ENCODE measurements at places on chromosomes 3 and 15.
A peak's percentile ranks its signal among the peaks of the same experiment; 100 is the strongest.

- DNase-seq: peak; percentile 58
Measured at GRCh38 chr15:101307897-101308603, 13.0 kb upstream of the SNRPA1 start.

GRCh38 chr15:69075440-69075839 lies 60.9 kb downstream of the NOX5 start:
- no peak for DNase-seq

- no peak for DNase-seq
Measured at GRCh38 chr15:70526974-70527325, 236.4 kb downstream of the UACA start.

DNA sequence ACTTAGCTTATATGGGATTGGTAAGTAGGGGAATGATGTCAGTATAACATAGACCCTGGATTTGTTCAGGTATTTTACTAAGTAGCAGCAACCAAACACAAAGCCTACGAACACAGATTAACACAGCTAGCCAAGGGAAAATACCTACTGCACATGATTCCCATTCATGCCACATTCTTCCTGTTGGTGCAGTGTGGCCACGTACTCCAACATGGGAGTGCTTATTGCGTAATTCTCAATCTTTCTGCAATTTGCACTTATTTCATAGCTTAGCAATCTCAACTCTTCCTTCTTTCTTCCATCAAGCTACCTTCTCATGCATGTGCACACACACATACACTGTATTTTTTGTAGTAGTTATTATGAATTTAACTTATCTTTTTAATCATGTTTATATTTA lies 186.8 kb downstream of the IL5RA start:
- DNase-seq: no peak

GRCh38 chr3:53084310-53085001 lies 38.6 kb upstream of the SFMBT1 start:
- no peak for DNase-seq

DNA sequence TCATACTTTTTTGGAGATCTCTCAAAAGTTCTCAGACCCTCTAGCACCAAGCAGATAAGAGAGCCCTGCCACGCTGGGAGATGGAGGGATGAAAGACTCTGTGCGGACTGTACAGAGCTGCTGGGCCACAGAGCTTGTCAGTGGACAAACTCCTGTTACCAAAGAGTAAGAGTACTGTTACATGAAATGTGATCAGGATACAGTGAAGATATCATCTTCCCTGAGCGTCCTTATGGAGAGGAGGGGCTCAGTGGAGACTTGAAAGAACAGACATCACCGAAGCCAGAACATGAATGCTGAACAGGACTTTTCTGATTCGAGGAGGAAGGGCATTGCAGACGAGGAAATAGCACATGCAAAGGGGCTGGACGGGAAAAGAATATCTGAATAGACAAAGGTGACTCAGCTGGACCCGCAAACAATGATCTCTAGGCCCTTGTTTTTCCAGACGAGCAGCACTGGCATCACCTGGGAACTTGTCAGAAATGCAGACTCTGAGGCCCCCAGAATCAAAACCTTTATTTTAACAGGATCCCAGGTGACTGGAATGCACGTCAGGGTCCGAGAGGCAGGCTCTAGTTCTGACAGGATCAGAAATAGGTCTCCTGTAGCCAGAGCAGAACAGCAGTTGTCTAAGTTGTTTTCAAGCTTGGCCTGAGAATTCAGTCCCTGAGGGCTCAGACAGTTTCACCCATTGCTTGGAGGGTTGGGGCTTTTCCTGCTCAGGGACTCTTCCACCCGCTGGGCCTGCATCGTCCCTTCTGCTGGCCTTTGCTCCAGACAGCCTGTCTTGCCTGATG lies 277.9 kb downstream of the RPLP1 start:
- no peak for DNase-seq

- DNase-seq: no peak
Measured at GRCh38 chr3:1609416-1609815, 489.2 kb upstream of the CNTN4 start.

DNA sequence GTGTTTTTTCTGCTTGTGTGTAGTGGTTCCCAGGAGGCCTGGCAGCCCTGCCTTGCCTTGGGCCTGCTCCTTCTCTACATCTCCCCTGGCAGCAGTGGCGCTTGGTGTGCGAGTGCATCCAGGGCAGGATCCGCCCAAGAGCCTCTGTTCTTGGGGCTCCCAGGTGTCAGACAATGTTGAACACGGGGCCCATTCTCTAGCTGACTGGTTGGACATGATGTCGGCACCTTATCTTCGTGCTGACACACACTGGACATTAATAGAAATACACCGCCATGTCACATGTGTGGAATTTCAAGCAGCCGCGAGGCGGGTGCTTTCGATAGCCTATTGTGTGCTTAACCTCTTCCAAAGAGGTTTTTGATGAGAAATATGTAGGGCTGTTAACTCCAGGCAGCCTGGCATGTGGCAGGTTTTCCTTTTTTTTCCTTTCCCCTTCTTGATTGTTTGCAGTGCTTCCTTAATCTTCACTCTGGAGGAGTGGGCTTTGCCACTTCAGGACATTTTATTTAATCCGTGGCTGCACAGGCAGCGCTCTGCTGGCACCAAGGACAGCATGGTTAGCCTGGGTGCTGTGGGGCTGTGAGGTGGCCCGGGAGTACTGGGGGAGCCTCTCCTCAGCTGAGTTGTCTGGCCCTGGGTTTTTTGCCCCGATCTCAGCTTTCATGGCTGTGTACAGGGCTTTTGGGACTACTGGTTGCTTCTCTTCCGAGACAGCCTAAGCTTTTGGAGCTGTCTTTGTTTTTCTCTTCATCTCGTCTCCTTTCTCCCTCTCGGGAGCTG lies 42.5 kb downstream of the CHCHD6 start:
- DNase-seq: peak; percentile 48

DNA sequence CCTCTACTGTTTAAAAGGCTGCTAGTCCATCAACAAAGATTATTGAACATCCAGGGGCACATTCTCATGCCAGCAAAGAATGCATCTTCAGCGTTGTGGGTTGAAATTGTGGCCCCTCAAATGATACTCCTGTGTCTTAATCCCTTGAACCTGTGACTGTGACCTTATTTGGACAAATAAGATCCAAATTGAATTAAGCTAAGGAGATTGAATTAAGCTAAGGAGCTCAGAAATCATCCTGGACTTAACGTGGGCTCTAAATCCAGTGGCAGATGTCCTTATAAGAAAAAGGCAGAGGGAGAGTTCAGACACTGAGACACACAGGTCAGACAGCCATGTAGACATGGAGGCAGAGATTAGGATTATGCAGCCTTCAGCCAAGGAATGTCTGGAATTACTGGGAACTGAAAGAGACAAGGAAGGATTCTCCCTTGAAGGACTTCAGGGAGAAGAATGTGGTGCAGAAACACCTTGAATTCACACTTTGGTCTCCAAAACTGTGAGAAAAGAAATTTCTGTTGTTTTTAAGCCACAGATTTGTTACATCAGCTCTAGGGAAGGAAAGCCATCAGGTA lies 57.3 kb upstream of the SLC24A5 start:
- DNase-seq: no peak

DNA sequence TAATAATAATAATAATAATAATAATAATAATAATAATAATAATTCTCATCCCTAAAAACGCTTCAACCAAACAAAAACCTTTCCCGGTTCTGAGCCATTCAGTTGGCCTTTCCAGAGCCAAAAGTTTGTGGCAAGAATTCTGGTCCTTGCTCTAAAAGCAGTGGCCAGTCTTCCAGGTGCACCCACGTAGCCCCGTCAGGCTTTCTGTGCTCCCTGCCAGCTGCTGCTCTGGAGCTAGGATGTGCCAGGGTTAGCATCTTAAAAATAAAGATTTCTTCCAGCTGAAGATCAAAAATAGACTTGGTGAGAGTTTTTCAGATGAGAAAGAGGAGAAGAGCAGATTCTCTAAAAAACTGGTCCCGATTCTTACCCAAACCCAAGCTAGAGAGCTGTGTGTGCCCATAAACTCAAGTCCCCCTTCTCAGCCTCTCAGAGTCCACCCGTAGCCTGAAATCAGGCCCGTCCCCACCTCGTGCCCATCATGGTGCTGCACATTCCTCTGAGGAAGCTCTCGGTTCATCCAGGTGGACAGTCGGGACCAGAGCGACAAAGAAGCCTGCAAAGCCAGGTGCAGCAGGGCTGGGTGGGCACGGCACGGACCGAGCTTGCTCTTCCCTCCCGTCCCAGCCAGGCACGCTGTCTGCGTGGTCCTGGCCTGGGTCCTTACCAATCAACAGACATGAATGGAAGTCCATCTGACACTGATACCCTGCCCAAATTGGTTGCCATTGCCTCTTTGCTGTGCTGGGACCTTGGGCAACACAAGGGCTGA lies 155.6 kb downstream of the LRRC28 start:
- no peak for DNase-seq

DNA sequence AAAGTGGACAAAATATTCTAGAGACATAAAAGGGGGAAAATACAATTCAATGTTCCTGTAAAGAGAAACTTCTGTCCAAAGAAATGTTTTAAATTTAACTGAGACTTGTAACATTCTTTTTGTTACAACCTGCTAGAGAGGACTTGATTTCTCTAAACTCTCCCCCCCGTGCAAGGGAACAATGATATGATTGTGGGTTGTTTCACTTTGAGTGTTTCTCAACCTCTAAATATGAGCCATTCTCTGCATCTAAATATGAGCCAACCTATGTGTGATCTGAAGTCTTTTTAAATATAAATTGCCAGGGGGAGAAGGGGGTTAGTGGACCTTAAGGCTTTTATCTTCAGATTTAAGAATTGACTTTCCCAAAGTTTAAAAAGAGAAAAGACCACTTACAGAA lies 14.6 kb downstream of the ZNF860 start:
- no peak for DNase-seq

GRCh38 chr15:74696398-74696729 lies 540 bp upstream of the EDC3 start:
- no peak for DNase-seq

DNA sequence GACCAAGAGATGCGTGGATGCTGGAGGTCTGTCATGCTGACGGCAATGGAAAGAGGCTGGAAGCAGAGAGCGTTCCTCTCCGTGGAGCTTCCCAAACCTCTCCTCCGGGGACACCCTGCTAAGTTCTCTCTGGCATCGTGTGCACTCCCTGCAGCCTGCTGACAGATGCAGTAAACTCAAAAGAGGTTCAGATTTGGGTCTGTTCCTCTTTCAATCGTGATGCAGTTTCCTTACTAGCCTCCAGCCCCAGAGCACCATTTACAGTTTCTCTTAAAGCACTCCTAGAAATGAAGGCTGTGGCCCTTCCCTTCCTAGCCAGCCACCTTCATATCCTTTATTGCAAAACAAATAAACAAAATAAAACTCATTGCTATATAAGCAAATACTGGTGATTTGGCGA lies 47.3 kb upstream of the LRRC58 start:
- no peak for DNase-seq

- no peak for DNase-seq
Measured at GRCh38 chr3:20108869-20109268, 68.6 kb downstream of the KAT2B start.

DNA sequence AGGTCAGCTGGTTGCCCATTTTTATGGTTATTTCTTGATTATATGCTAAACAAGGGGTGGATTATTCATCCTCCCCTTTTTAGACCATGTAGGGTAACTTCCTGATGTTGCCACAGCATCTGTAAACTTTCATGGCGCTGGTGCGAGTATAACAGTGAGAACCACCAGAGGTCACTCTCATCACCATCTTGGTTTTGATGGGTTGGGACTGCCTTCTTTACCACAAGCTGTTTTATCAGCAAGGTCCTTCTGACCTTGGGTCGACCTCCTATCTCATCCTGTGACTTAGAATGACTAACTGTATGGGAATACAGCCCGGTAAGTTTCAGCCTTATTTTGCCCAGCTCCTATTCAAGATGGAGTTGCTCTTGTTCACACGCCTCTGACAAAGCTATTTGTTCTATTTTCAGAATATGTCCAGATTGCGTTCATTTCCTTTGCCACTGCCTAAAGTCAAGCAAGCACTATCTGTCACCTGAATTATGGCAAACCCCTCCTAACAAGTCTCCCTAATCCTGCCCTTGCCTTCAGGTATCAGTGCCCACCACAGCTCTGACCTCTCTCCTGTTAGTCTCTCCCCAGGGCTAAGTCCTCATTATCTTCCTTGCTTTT lies 308.5 kb downstream of the ROBO2 start:
- no peak for DNase-seq

- DNase-seq: peak; percentile 92
Measured at GRCh38 chr15:76340198-76340802, 3.7 kb downstream of the ISL2 start.

DNA sequence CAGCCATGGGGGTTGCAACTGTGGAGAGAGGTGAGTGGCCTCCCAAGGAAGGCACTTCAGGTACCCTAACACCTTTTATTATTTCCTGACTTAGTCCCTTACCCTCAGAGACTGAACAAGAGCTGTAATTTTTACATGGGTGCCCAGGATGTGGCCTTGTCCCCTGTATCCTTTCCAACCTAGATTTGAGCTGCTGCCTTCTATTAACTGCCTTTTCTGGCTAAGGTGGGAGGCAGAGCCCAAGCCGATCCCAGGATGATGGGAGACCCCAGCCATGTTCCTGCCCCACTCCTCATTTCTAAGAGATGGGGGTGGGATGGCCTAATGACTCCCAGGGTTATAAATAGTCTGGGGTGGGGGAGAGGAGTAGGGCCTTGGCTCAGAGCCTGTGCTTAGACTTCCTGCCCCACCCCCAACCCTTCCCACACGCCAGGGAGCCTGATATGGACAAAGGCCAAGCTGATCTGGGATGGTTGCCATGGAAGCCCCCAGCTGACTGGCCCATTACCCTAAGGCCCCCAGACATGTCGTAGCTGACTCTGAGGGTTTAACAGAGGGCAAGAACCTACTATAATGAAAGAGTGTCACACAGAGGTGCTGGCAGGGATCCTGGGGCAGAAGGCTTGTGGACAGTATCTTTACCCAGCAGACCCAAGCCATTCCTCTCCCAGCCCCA lies 1.9 kb downstream of the KLHDC8B start:
- DNase-seq: peak; percentile 68

DNA sequence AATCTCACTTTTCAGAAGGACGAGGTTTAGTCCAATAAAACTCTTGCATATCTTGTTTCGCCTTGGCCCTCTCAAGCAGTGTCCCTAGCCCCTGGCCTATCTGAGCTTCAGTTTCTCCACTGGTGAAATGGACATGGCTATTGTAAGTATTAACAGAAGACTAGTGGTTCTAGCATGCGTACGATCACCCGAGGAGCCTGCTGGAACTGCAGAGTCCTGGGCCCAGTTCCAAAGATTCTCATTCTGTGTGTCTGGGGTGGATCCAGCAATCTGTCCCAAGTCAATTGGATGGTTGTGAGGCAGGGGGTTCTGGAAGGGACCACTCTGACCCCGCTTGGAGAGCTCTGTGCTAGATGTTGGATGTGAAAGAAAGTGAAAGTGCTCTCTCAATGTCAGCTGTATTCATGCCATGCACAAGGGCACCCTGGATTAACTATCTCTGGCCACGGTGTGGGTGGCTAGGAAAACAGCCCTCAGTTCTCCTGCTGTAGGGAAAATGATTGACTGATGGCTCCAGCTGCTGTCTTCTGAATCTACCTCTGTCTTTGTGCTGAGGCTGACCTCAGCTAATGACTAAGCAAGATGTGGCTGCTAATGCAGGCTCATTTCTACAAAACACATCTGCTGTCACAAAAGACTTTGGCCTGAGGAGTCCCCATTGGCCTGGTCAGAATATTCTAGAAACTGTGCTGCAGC lies 1.9 kb upstream of the PLA1A start:
- DNase-seq: no peak

GRCh38 chr3:171306631-171307030 lies 153.6 kb downstream of the TNIK start:
- DNase-seq: peak; percentile 55

GRCh38 chr15:53223815-53224214 lies 433.7 kb upstream of the ONECUT1 start:
- no peak for DNase-seq

All from osteoblast (primary cell).